Endothelial cell of umbilical vein (primary cell): ENCODE measurements at places on chromosomes 5 and 9.

- DNase-seq = no peak
Observed at GRCh38 chr5:5598547-5599113, 176.2 kb downstream of the ICE1 start.

- peak; percentile 78 for DNase-seq
Observed at GRCh38 chr5:180670586-180671359, 21.4 kb upstream of the FLT4 start.

DNA sequence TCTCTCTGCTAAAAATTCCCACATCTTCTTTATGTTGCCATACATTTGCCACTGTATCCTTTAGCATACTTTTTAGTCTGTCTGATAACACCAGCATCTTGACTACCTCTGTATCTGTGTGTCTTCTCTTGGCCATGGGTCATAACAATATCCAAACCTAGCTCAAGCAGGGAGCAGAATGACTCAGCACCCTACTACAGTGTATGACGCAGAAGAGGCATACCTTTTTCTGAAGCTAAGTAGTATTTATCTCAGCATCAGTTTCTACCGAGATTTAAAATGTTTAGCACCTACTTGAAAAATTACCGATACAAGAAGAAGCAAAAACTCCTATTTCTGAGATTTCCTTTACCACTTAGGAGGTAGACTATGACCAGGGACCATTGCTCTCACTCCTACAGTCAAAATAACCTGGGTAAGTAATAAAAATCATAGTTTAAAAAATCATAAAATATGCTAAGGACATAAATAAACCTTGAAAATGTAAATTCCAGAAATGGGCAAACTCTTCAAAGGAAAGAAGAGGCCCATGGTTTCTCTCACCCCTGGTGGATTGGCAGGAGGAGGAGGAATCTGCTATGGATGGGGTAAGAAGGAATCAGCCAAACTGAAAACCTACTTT is 286.5 kb downstream of the MAST4 start:
- peak; percentile 48 for DNase-seq

DNA sequence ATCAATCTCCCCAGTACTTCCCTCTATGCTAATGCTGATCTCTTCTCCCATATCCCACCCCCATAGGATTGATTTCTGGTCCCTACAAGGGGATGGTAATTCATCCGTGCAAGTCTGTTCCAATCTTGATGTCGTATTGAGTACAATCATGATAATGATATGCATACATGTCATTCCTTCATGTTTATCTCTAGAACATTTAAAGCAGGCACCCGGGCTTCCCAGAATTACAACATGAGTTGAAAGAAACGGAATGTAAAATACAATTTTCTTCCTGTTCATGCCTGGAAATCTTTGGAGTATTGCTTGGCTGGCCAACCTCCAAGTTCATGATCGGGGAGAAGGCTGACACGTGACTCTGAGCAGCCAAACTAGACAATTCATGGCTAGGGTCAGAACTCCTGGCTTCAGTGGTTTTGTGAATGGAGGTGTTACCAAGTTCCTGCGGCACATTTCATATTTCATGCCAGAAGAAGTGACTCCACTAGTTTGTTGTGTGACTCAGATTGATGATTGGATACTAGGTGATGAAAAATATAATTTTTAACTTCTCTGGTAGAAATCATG is 66.6 kb downstream of the C9orf152 start:
- DNase-seq = peak; percentile 81

GRCh38 chr5:71971862-71972261 is 135.4 kb upstream of the MAP1B start:
- no peak for DNase-seq

DNA sequence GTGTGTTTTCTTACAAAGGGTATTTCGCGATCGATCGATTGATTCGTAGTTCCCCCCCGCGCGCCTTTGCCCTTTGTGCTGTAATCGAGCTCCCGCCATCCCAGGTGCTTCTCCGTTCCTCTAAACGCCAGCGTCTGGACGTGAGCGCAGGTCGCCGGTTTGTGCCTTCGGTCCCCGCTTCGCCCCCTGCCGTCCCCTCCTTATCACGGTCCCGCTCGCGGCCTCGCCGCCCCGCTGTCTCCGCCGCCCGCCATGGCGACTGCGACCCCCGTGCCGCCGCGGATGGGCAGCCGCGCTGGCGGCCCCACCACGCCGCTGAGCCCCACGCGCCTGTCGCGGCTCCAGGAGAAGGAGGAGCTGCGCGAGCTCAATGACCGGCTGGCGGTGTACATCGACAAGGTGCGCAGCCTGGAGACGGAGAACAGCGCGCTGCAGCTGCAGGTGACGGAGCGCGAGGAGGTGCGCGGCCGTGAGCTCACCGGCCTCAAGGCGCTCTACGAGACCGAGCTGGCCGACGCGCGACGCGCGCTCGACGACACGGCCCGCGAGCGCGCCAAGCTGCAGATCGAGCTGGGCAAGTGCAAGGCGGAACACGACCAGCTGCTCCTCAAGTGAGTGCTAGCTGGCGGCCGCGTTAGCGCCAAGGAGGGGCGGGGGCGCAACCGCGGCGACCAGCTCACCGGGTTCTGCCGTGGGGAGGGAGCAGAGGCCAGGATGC is 480 bp downstream of the LMNB1 start:
- peak; percentile 72 for DNase-seq

GRCh38 chr5:61449804-61450492 is 117.9 kb downstream of the ZSWIM6 start:
- peak; percentile 88 for DNase-seq

- no peak for DNase-seq
Observed at GRCh38 chr5:146630472-146630871, 114.5 kb upstream of the GPR151 start.

DNA sequence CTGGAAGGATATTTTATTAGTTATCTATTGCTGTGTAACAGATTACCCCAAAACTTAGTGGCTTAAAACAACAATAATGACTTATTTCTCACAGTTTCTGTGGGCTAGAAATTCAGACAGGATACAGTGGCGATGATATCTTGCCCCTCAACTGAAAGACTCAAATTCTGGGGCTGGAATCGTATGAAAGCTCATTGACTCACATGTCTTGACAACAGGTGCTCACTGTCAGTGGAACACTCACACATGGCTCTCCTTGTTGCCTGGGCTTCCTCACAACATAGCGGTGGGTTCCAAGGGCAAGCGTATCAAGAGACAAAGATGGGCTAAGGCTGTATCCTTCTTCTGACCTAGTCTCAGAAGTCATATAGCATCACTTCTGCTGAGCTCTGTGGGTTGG is 3.7 kb upstream of the GNPDA1 start:
- DNase-seq = peak; percentile 11

- DNase-seq = no peak
Observed at GRCh38 chr9:113669522-113670115, 206.1 kb downstream of the RGS3 start.

DNA sequence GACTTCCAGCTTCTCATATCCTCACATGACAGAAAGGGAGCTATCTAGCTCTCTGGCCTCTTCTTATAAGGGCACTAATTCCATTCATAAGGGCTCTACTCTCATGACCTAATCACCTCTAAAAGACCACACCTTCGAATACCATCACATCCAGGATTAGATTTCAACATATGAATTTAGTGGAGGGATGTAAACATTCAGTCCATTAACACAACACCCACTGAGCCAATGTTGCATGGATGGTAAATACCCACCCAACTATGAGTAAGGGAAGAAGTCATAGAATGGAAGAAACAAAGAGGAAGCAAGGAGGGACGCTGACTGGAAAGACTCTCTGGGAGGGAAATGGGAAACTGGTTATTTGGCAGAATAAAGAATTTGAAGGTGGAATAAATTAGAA is 112.6 kb upstream of the CCDC112 start:
- DNase-seq = no peak

GRCh38 chr9:115395511-115396021 is 277.6 kb upstream of the TNC start:
- no peak for DNase-seq

DNA sequence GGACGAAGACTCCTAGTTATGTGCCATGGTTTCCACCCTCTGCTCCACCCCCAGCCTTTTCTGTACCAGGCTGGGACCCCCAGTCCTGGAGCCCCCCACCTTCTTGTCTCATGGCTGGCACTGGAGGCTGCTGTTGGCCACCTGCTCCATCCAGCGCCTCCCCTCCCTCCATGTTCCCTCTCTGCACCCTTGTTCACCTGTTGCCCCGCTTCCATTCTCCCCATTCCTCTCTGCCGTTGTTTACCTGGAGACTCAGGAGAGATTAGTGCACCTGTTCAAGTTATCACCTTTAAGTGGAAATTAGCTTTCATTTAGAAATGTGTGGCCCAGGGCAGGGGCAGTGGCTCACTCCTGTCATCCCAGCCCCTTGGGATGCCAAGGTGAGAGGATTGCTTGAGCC is 7.2 kb downstream of the NTMT1 start:
- DNase-seq = no peak

- no peak for DNase-seq
Observed at GRCh38 chr9:78320030-78320693, 23.2 kb downstream of the PSAT1 start.

- peak; percentile 83 for DNase-seq
Observed at GRCh38 chr9:121557581-121558447, 58.2 kb upstream of the GGTA1 start.

- DNase-seq = no peak
Observed at GRCh38 chr9:89508951-89509615, 11.2 kb upstream of the SEMA4D start.

DNA sequence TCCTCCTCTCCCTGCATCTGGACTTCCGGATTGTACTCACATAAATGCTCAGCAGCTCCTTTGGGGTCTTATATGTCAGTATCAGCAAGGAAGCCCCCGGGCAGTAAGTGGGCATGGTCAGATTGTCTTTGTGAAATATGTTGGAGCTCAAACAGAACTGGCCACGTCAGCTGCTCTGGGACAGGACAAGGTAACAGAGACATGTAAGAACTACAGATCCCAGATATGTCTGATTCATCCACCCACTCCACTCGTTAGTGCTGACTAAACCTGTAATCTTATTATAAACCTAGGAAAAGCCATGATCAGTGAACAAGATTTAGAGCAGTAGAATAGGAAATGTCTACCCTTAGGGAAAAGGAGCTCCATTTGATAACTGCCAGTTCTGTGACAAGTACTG is 561.8 kb downstream of the CETN3 start:
- no peak for DNase-seq

DNA sequence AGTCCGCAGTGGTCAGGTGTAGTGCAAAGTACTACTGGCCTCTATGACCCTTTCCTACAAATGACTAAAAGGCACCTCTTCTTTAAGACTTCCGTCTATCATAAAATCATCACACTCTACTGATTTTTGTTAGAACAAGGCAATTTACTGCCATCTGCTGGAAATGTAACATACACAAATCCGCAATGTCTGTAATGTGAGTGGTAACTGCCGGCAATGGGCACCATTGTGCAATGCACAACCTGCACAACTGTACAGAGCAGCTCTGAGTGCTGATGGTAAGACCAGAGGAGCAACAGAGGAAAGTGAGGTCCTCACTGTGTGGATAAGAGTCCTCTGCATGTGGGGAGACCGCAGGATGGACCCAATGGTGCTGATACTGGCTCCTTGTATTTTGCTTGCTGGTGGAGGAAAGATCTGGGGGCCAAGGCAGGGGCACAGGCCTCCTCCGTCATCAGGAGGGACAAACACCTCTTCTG is 103.7 kb downstream of the ATPSCKMT start:
- DNase-seq = no peak

- DNase-seq = no peak
Observed at GRCh38 chr9:16729651-16730050, 140.8 kb downstream of the BNC2 start.

GRCh38 chr9:109319626-109320241 is 1.1 kb downstream of the EPB41L4B start:
- DNase-seq = no peak

GRCh38 chr9:77977210-77977611 is 54.4 kb downstream of the GNAQ start:
- peak; percentile 94 for DNase-seq

GRCh38 chr5:7592910-7593309 is 197.0 kb downstream of the ADCY2 start:
- no peak for DNase-seq

GRCh38 chr9:135085830-135086546 is 1.5 kb upstream of the OLFM1 start:
- peak; percentile 72 for DNase-seq

DNA sequence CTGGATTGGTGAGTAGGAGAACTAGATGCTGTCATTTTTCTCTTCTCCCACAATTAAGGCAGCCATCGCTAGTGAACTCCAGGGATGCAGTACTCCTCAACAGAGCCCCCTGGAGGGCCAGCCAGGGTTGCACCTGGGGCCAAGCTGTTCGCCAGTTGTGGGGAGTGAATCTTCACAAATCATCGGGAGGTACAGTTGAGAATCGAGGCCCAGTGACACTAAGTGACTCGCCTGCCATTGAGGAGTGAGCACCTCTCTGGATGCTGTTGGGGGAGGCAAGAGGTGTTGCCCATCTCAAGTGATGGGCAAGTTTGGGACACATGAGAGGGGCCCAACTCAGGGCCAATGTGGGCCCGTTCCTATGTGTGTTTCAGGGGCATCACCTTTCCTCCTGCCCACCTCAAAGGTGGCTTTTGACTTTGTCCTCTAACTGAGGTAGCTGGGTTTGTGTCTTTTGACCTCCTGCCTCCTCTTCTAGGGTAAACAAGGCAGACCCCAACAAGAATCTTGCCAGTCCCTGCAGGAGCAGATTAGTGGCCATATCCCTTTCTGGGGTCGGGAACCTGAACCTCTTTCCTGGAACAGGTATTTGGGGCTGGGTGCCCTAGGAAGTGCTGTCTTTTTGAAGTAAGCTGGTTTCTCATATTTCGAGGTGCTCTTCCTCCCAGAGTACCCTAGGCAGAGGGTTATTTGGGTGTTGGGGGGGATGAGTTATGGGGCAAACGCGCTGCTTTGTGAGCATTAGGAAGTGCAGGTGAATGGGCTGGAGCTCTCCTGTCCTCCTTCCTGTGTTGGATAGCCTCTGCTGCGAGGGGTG is 181.2 kb downstream of the MACROH2A1 start:
- DNase-seq = no peak

DNA sequence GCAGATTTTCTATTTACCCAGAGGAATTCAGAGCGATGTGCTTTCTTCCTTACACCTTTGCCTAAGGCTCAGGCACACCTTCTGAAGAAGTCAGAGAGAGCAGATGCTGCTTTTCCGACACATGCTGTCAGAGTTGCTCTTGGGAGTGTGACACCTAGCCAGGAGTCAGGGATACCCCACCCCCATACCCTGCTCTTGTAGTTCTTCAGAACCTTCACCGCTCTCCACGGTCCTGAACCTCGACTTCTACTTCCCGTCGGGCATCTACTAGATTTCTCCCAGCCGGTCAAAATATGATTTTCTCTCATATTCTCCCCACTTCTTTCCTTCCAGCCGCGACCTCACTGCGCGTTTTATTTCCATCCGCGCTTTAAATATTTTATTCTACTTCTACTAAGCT is 1.7 kb downstream of the GRIN3A start:
- DNase-seq = no peak
